ENCODE measurements at places on chromosomes 2 and 18.

DNA sequence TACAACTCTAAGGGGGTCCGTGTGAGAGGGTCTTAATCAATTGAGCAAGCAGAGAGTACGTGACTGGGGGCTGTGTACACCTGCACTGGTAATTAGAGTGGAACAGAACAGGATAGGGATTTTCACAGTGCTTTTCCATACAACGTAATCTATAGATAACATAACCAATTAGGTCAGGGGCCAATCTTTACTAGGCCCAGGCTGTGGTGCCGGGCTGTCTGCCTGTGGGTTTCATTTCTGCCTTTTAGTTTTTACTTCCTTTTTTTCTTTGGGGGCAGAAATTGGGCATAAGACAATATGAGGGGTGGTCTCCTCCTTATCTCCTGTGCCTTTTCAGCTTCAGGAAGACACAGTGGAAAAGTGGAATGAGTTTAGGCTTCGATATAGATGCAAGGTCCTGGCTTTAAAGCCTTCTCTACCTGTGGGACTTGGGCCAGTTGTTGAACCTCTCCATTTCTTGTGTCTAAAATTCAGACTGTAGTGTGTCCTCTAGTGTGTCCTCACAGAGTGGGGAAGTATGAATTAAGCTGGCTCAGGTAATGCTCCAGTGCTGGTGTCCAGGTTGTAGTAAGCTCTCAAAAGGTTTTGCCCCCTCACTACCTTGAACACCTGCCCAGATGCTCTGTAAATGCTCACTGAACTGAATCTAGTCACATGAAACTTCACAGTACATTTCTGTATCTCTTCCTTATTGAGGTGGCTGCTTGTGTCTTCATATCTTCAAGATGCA lies 422.8 kb downstream of the SETBP1 start:
- no peaks in the 10 kb centered on the region for H3K36me3 ChIP-seq
- DNase-seq, result no peak
- H3K27me3 ChIP-seq, result no peaks in the 10 kb centered on the region
- H3K27ac ChIP-seq, result no peak overlapping the region
- H3K4me3 ChIP-seq, result no peak overlapping the region

DNA sequence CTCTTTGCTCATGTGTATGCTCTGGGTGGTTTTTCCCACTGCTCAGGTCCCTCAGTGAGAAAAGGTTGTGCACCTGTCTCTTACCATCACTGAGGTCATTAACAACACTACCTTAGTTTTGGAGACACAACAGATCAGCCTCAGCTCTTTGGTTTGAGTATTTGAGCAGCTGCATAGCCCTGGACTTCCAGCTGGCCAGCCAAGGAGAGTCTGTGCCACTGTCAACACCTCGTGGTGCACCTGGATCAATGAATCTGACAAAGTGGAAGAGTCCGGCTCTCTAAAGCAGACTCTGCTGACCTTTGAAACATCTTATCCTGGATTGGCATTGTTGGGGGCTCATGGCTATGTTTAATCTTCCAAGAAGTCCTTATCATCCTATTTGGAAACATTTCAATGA lies 30.0 kb downstream of the SERPINB8 start:
- H3K36me3 ChIP-seq, result no peaks in the 10 kb centered on the region
- H3K4me1 ChIP-seq, result no peaks in the 10 kb centered on the region
- DNase-seq, result no peak
- H3K27ac ChIP-seq, result no peak overlapping the region

- DNase-seq, result no peak
- no peak overlapping the region for H3K4me3 ChIP-seq
- no peak overlapping the region for H3K27ac ChIP-seq
Measured at GRCh38 chr2:213640738-213641425, 356.6 kb downstream of the SPAG16 start.

DNA sequence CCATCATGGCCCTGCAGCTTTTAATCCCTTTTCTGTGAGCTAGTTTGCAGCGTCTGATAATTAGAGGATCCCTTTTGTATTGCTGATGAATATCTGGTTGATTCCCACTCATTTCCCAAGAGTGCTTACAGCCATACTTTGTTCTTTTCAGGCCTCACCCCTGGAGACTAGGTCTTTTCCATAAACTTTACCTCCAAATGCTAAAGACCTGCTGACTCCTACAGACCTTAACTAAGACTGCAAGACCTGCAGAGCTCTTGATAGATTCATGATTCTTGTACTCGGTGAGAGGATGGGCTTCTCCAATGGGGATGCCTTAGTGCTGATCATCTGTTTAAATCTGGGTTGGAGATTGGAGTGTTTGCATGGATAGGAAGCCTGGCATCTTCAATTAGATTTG lies 33.1 kb upstream of the DYNAP start:
- H3K27ac ChIP-seq, result no peak overlapping the region
- no peaks in the 10 kb centered on the region for H3K4me1 ChIP-seq
- no peaks in the 10 kb centered on the region for H3K36me3 ChIP-seq
- no peak for DNase-seq
- H3K4me3 ChIP-seq, result no peak overlapping the region

GRCh38 chr18:50334546-50335152 lies 40.2 kb upstream of the SKA1 start:
- no peak overlapping the region for H3K4me3 ChIP-seq
- H3K4me1 ChIP-seq, result no peaks in the 10 kb centered on the region
- H3K27me3 ChIP-seq, result peaks cover 67% of the 10 kb centered on the region
- DNase-seq, result no peak
- no peaks in the 10 kb centered on the region for H3K36me3 ChIP-seq

- DNase-seq, result no peak
- H3K36me3 ChIP-seq, result no peaks in the 10 kb centered on the region
- H3K4me3 ChIP-seq, result no peak overlapping the region
- peak overlapping the region; percentile 67 for H3K27ac ChIP-seq
Measured at GRCh38 chr2:1731963-1732768, 12.1 kb downstream of the PXDN start.

DNA sequence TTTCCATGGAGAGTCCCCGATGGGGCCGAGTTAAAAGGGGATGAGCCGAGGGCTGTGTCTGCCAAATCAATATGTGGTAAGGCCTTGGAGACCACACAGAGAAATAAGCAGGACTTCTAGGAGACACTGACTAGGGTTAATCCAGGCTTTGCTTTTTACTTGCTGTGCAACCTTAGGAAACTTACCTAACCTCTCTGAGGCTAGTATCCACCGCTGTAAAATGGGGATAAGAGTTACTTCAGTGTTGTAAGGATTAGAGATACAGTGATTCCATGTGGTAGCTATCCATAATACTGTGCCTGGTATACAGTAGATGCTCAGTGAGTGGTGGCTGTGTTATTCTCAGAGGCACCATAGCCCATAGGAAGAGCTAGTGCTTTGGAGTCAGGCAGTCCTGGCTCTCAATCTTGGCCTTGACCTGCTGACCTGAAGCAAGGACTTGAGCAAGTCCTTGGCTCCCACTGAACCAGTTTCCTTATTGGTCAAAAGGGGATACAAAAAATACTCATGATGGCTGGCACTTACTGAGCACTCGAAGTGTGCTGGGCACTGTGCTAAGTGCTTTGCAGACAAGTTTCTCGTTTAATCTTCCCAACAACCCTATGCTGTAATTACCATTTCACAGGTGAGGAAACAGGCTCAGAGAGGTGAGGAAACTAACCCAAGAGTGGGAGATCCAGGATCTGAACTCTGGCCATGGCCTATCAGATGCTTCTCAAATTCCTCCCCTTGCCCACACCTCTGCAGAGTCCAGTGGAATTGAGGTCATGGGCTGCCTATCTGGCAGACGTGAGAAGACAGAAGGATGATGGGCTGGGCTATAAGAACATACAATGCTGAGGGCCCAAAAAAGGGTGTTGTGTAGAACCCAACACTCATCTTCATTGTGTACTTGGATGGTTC lies 12.0 kb upstream of the DES start:
- peaks cover 26% of the 10 kb centered on the region for H3K27me3 ChIP-seq
- H3K27ac ChIP-seq, result no peak overlapping the region
- H3K4me3 ChIP-seq, result no peak overlapping the region
- H3K4me1 ChIP-seq, result no peaks in the 10 kb centered on the region
- no peak for DNase-seq
- no peaks in the 10 kb centered on the region for H3K36me3 ChIP-seq

DNA sequence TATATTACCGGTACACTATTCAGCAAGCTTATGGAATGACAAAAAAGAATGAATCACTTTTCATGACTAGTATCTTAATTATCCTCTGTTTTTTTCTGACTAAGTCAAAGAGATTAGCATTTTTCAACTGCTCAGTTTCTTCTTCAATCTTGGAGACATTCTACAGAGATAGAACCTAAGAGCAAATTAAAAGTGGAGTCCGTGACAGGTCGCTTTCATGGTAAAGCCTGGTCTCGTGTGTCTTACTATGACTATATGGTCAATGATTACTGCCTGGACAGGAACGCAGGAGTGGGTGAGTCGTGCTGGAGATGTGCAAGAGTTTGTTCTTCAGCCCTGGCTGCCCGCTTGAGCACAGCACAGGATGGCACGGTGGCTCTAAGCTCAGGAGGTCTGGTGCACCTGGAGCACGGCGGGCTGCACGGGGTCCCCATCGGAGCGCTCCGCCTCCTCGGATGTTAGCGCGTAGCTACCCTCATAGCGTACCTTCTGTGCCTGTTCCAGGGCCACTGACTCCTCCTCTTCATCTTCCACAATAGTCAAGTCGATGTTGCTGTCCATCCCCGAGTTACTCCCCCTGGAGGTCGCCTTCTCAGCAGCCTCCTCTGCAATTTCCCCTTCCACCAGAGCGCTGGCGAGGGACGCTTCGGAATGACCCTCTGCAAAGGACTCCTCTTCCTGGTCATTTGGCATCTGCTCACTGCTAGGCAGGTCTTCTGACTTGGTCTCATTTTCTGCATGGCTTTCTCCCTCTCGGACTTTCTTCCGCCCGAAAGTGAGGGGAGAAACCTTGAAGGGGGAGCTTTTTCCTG lies 11.1 kb downstream of the CAVIN2 start:
- H3K27ac ChIP-seq, result no peak overlapping the region
- H3K36me3 ChIP-seq, result peaks cover 16% of the 10 kb centered on the region

DNA sequence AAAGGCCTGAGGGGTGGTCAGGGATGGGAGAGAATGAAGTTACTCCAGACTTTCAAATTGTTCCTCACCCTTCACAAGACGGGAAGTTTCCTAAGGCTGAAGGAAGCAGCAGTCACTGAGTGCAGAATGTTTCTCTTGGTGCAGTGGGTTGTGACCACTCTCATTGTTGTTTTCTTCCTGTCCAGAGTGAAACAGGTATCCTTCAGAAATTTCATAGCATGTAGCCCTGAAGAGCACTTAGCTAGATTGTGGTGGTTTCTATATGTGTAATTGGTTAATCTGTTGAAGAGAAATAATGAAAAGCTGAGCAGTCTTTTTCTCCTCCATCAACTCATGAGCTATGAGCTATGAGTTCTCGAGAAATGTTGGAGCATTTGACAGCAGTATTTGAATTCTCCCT lies 96.8 kb downstream of the GPD2 start:
- peaks cover 6% of the 10 kb centered on the region for H3K36me3 ChIP-seq
- H3K27me3 ChIP-seq, result no peaks in the 10 kb centered on the region
- H3K4me1 ChIP-seq, result no peaks in the 10 kb centered on the region
- no peak overlapping the region for H3K4me3 ChIP-seq
- no peak overlapping the region for H3K27ac ChIP-seq

- DNase-seq, result no peak
- no peaks in the 10 kb centered on the region for H3K27me3 ChIP-seq
- H3K4me3 ChIP-seq, result no peak overlapping the region
- peaks cover 11% of the 10 kb centered on the region for H3K4me1 ChIP-seq
Measured at GRCh38 chr2:222651718-222652418, 4.0 kb downstream of the FARSB start.

DNA sequence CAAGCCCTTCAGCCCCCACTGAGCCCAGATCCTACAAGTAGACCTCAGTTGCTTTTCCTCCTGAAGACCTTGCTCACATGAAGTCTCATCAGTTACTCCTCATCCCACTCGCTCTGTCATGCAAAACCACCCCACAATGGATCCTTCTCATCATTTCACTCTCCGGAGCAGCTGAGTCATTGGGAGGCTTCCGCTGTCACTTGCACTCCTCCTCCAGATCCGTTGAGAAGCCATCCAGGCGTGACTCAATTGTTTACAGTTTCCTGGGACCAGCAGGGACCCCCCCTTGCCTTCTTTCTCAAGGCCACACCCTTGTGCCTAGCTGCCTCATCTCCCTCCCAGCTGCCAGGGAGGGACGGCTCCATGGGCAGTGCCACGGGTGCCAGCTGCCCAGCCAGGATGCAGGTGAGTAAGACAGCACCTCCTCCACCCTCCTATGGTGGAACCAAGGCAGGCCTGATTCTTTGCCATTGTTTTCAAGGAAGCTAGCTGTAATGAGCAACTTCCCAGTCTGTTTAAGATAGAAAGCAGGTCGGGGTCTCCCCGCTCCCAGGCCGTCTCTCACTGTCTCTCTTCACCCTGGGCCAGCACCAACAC lies 16.3 kb downstream of the GPR55 start:
- no peaks in the 10 kb centered on the region for H3K36me3 ChIP-seq
- no peaks in the 10 kb centered on the region for H3K27me3 ChIP-seq

- H3K4me1 ChIP-seq, result peaks cover 86% of the 10 kb centered on the region
- no peak for DNase-seq
- peak overlapping the region; percentile 67 for H3K27ac ChIP-seq
- no peaks in the 10 kb centered on the region for H3K36me3 ChIP-seq
- no peaks in the 10 kb centered on the region for H3K27me3 ChIP-seq
Measured at GRCh38 chr18:77063260-77063659, 69.3 kb downstream of the MBP start.

DNA sequence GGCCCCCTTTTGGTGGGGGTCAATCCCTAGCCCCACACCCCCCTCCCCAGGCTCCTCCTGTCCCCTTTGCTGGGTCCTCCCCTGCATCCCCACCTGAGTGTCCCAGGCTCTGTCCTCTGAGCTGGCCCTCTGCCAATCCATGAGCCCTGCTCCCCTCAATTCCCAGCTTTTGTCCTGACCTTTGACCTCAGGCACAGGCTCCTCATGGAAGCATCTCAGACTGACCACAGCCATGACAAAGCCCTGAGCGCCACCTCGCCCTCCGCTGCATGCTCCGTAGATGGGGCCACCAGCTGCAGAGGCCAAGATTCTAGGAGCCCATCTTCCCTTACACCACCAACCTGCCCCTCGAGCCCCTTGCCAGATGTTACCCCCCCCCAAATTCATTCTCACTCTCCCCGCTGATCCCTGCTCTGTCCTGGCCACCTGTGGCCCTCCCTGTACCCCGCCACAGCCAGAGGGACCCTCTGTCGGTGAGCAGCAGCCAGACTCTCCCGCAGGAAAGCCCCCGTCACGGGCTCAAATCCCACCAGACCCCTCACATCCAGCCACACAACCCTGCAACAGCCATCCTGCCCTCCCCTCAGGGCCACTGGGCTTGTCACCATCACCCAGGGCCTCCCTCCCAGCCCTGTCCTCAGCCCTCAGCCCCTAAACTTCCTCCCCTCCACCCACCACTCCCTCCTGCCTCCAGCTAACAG lies 206.0 kb downstream of the MGAT5 start:
- DNase-seq, result no peak
- H3K36me3 ChIP-seq, result no peaks in the 10 kb centered on the region
- peaks cover 7% of the 10 kb centered on the region for H3K4me1 ChIP-seq

DNA sequence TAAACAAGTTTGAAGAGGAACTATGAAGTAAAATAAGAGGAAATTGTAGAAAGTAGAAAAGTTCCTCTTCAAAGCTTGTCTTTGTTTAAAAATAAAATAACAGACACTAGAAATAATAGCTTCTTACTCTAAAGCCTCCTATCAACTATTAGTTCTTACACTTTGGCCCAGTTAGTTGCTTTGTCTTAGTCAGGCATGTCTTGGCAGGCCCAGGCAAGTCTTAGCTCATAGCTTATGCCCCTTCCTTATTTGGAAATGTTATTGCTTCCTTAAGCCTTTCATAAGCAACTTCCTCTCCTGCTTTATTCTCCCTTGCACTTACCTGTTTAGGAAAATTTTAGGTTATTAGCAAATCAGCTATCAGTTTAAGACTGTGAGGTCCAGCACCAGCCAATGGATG lies 950.6 kb upstream of the LRATD1 start:
- H3K27me3 ChIP-seq, result no peaks in the 10 kb centered on the region
- no peak overlapping the region for H3K4me3 ChIP-seq
- H3K36me3 ChIP-seq, result no peaks in the 10 kb centered on the region
- no peak for DNase-seq
- H3K4me1 ChIP-seq, result no peaks in the 10 kb centered on the region
- H3K27ac ChIP-seq, result no peak overlapping the region
